ENCODE measurements at places on chromosomes 2 and 18.

DNA sequence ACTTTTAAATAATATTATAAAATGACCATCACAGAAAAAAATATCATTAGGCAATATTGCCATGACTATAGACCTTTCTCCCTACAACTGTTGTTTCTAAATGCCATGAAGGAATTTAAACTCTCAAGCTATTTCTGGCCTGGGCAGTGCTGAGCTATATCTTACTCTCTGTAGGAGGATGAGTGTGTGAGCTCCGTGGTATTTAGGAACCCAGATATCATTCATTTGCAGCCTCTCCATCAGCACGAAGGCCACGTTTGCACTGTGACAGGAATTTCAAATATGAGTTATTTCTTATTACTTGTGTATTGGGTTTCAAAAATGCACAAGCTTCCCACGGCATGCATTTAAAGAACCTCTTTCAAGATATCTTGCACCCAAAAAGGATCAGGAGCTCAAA is 35.0 kb upstream of the SOX11 start:
- no peak for DNase-seq

GRCh38 chr2:207616185-207616584 is 9.0 kb downstream of the METTL21A start:
- no peak for DNase-seq

DNA sequence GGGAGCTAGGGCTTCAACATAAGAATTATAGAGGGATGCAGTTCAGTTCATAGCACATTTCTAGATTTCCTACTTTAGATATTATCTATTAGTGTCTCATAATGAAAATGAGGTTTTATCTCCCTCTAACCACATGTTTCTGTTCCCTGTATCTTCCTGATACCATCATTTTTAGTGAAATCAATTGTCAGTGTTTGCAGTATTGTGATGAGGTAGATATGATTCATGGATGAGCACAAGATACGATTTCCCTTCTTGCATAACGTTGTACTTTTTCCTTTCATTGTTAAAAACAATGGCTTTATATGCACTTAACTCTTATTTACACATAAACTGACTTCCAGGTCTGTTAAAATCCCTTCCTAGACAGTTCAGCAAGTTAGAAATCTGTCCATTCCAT is 211.4 kb downstream of the ZBTB7C start:
- DNase-seq = no peak

DNA sequence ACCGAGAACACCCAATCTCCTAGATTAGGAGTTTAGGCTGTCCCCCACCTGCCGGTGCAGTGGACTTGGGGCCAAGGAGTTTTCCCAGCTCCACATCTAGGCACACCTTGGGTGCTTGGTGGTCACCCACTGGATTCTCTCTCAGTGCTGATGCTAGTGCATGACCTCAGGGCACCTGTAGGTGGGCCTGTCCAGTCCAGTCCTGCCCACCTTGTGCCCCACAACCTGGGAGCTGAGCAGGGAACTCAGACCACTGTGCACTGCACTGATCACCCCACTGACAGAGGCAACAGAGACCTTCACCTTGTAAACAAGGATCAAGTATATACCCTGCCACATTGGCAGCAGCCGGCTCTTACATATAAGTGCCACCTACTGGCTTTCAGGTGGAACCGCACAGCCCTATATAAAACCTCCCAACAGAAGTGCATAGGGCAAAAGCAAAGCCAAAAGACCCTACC is 12.7 kb upstream of the CDH19 start:
- DNase-seq = no peak

DNA sequence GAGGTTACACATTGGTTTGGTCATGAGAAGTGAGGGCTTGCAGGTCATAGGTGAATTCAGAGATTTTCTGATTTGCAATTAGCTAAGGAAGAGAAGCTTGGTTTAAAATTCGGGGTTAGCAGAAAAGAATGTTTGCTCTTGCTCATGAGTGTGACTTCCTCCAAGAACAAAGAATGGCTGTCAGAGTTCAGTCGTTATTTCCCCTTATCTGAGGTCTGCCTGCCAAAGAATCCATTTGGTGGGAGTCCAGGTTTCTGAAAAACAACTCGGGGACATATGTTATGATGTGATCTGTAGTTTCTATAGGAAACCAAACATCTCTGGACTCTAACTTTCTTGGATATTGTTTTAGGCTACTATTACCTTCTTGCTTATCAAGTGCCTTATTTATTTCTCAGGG is 3.2 kb upstream of the UGT1A6 start:
- no peak for DNase-seq

DNA sequence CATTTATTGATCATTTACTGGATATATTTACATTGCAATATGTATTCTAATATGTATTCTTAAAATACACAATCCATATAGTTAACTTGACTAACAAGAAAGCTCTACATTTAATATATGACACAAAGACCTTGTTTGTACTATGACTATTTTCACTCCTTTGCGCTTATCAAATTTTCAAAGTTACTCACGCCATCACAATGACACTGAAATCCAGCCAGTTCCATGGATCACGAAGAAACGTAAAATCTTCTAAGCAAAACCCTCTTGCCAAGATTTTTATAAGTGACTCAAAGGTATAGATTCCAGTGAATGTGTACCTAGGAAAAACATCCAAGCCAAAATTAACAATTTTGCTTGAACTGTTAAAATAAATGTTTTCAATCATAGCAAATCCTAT is 39.6 kb downstream of the SCN3A start:
- DNase-seq = no peak

GRCh38 chr2:194270648-194271047 is 1386.4 kb upstream of the SLC39A10 start:
- no peak for DNase-seq
